ENCODE measurements at places on chromosomes 1 and 21.

- DNase-seq = no peak
Measured at GRCh38 chr1:58780836-58781452, 2.9 kb downstream of the JUN start.

DNA sequence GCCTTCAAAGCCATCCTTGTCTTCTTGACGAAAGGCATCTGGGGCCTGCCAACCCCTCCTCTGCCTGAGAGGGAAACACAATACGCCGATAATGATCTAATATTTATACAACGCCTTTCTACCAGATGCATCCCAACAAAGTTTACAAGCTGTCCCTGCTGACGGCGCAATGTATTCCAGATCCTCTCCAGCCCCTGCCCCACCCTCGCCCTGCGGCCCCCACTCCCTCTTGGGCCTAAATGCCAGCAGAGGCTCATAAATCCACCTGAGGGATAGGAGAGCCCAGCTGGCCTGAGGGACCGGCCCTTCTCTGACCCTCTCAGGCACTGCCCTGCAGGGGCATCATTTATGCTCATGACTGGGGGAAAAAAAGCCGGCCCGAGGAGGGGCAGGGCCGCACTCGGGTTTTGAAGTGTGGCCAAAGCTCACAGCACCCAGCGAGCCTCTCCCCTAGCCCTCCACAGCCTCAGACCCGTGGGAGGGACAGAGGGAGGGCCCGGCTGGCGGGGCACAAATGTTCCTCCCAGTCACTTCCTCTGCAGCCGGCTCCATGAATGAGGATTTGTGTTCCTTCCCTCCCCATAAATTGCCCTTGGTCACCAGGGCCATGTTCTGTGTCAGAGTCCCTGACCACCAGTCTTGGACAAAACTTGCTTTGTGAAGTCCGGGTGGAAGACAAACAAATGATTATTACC, 140.3 kb downstream of the FOXD2 start:
- DNase-seq = no peak

GRCh38 chr21:35911412-35912191, 148.7 kb downstream of the SETD4 start:
- no peak for DNase-seq

- DNase-seq = no peak
Measured at GRCh38 chr1:234337233-234337632, 36.0 kb upstream of the COA6 start.

GRCh38 chr1:32770741-32771548, 46.2 kb downstream of the YARS1 start:
- no peak for DNase-seq

- DNase-seq = no peak
Measured at GRCh38 chr1:31701091-31701736, 2.6 kb downstream of the COL16A1 start.

DNA sequence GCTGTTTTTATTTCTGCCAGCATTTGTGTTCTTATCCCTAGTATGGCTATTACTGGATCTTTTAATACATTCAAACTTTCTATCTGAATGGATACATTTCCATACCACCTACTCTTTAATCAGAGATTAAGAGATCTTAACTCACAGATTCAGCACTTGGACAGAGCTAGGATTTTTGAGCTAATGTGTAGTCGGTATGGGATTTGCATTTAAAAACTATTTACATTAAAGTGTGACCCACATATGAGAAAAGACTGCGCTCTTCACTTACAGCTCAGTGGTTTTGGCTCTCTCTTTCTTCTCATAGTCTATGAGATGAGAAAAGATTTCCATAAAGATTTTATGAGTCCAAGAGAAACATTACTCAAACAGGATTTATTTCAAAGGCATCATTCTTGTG, 16.4 kb downstream of the HMGB4 start:
- no peak for DNase-seq

DNA sequence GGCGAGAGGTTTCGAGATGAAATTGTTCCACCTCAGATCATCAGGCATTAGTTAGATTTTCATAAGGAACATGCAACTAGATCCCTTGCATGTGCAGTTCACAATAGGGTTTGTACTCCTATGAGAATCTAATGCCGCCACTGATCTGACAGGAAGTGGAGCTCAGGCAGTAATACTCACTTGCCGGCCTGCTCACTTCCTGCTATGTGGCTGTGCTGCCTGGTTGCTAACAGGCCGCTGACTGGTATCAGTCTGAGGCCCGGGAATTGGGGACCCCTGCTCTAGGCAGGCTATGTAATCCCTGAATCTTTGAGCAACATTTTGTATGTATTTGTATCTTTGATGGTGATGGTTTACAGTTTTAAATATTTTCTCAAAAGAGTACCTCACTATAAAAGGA, 32.5 kb downstream of the XKR8 start:
- no peak for DNase-seq

DNA sequence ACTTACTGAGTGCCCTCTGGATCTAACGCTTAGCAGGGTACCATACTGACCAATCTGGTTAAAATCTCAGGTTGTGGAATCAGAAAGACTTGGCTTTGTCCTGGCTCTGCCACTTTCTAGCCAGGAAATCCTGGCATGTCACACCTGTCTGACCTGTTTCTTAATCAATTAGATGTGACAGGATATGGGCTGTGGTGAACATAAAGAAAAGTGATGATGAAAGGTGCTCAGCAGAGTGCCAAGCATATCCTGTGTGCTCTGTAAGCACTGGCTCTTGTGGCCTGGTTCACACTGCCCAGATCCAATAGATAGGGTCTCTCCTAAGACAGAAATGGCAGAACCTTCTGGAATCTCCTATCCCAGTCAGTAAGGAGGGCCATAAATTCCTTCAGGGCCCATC, 53.9 kb downstream of the PHC2 start:
- DNase-seq = no peak

DNA sequence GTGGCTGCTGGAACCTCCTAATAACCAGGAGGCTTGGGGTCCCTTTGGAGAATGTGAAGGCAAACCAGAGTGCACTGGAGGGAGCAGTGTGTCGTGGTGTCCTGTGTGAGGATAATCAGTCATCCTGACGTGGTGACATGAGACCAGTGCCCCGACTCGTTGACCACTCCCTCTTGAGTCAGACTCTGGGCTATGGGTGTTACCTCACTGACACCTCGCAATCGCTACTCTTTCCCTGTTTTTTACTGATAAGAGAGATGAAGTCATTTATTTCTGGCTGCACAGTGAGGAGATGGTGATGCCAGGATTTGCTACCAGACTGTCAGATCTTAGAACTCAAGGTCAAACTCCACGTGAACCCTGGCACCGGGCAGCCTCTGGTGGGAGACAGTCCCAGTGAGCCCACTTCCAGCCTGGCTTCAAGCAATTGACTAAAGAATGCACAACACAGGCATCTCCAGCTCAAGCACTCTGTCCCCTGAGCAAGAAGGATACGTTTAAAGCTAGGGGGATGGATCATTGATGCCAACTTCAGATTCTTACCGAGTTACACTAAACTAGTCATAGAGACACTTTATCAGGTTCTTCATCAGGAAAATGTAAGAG, 30.3 kb downstream of the UBASH3A start:
- no peak for DNase-seq

DNA sequence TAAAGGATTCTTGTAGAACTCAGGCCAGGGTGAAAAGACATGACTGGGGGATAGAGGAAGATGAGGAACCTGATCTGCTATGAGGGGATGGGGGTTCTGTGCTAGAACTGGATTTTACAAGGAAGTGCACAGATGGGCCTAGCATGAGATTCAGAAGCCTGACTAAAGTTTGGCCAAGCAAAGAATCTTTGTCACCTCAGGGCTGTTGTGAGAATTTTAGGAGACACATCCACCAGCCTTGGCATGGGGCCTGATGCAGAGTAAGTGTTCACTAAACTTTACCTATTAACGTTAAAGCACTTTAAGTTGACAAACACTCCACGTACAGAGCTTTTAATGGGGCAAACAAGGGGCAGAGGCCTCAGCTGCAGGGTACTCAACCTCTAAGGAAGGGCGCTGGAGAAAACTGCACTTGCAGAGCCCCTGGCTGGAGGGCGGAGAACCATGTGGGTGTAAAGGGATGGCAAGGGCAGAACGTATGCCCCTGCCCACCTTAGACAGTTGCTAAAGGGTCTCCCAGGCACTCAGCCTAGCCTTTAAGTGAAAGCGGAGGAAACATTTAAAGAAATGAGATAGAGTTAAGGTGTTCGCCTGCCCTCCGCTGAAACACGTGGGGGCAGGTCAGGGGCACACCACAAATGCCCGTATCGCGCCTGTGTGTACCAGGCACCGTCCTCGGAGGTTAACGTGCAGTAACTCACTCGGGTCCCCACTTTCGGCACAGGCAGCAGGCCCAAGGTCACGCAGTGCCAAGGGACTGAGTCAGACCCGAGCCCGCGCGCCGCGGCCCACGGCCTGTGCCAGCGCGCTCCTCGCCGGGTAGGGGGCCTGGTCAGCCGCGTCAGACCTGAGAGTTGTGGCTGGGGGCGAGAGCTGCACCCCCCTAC, 990 bp upstream of the MRPS6 start:
- DNase-seq = no peak

- no peak for DNase-seq
Measured at GRCh38 chr1:205271277-205271676, 43.5 kb downstream of the TMCC2 start.

GRCh38 chr1:67636146-67636545, 48.9 kb upstream of the GADD45A start:
- DNase-seq = no peak
